Kidney epithelial cell (primary cell): ENCODE measurements at places on chromosomes 11 and 22. TPM values are rescaled to one million over a fixed set of nuclear protein-coding genes. Genes with fewer than 3 reads are reported as not detected.
A peak's percentile ranks its signal among the peaks of the same experiment; 100 is the strongest.

DNA sequence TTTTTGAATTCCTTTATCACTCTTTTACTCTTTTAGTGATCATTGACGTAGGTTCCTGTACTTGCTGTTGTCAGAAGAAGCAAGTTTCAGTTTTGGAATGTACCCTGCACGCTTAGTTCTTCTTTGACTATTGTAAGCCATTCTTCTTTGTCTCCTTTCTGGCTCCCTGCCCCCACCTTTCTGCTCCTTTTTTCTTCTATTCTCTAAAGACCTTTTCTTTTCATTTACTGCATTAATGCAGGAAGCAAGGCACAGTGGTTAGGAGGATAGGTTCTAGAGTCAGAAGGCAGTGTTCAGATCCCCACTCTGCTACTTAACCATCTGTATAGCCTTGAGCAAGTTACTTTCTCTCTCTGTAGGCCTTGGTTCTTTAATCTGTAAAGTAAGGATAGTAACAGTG, 33.7 kb upstream of the RAG2 start:
- DNase-seq: no peak

GRCh38 chr22:42273855-42274451, 3.5 kb upstream of the TCF20 start:
- no peak for DNase-seq

- DNase-seq: no peak
These were observed 1256.7 kb downstream of the LRRC4C start for GRCh38 chr11:40202589-40203270.

DNA sequence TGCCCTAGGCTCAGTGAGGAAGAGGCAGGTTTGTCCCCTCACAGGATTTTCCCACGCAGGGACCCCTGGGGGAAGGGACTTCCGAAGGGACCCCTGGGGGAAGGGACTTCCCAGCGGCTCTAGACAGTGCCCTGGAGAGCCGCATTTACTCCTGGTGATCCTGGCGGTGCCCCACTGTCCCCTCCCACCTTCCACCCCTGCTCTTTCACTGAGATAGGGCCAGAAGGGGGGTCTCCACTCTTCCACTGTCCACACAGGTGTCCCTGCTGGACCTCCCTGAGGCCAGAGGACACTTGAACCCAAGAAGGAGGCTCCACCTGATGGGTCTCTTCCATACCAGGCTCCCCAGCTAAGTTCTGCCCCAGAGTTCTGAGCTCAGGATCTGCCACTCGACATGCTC, 1333.9 kb downstream of the BRD1 start:
- DNase-seq: no peak

GRCh38 chr11:56637500-56637899, 4.7 kb downstream of the OR5AP2 start:
- no peak for DNase-seq

The MEI1 gene
- 1.5 and 3.4 TPM in 2 replicates for total RNA-seq

- no peak for DNase-seq
These were observed 201.1 kb upstream of the LRRC4C start for GRCh38 chr11:41660585-41660984.

- DNase-seq: no peak
These were observed at the start of gene ASCL3 for GRCh38 chr11:8942518-8943066. Gene ASCL3, minus strand, starts transcription at chr11:8943016. Its CDS starts 4,855 bp downstream, at chr11:8938161.

The CRACR2B gene
- 18.3 and 19.7 TPM in 2 replicates for total RNA-seq

DNA sequence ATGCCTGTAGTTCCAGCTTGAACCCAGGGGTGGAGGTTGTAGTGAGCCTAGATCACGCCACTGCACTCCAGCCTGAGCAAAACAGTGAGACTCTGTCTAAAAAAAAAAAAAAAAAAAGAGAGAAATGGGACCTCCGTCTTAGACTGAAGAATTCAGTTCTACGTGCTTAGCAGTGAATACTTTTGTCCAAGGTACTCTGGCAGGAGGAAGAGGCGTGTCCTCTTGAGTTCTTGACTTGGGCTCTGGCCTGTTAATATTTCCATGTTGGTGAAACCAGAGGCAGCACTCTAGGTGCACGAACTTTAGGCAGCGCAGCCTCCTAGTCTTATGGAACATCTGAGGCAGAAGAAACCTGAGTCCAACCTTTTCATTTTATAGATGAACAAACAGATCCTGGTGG, 2.4 kb downstream of the HMBS start:
- DNase-seq: no peak

The CARD18 gene
- total RNA-seq: not detected in 2 replicates

The SYT8 gene
- 0.17 TPM in 1 of 2 replicates, not detected in the other for total RNA-seq

The TPBGL gene
- 0.04 TPM in 1 of 2 replicates, not detected in the other for total RNA-seq

DNA sequence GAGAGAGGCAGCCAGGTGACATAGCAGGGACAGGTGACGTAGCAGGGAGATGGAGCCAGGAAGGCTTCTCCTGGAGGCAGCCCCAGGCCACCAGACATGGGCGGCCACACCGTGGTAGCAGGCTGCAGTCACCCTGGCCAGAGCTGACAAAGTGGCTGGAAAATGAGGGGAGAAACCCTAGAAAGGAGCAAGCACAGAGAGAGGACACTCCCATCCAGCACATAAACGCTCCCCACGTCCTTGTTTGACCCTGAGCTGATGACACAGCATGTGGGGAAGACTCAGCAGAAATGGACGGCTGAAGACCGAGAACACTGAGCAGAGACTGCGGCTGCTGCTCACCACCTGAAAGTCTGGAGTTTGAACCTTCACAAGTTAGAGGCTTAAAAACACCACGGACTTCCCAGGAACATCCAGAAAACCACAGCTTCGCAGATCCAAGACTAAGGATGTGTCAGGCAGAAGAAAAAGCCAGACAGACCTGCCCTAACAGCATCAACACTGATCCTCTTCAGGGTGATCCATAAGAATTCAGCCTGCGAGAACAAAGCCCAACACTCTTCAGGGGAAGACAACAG, 28.7 kb downstream of the DRD4 start:
- no peak for DNase-seq

- DNase-seq: peak; percentile 86
These were observed 48.1 kb downstream of the CYTH4 start for GRCh38 chr22:37330200-37331033.

DNA sequence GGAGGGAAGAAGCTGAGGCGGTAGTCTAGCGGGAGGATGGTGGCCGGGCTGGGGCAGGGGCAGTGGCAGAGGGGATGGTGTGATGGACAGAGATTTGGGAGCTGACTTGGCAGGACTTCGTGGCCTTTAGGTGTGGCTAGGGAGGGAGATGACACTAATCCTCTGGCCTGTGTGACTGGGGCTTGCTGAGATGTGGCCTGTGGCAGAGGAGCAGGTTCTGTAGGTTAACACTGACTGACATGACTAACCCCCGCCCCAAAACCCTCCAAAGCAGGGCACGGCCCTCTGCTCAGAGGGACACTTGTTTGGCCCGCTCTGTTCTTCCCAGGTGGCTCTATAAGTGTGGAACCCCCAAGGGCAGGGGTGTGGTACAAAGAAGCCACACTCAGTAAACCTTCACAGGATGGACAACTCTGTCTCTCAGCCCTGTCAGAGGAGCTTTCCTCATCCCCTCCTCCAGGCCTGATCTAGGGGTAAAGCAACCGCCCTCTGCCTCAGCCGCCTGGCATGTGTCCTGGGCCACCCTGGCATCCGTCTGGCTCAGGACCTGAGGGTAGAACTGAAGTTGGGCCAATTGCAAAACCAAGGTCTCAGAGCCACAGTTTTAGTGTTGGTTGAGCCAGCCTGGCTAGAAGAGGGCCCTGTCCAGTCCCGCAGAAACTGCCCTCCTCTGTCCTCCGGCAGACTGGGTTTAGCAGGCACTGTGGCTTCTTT, 15.6 kb downstream of the TOM1 start:
- DNase-seq: no peak

The HEPACAM gene
- 0.14 and 0.17 TPM in 2 replicates for total RNA-seq

The MMP27 gene
- not detected in 2 replicates for total RNA-seq

DNA sequence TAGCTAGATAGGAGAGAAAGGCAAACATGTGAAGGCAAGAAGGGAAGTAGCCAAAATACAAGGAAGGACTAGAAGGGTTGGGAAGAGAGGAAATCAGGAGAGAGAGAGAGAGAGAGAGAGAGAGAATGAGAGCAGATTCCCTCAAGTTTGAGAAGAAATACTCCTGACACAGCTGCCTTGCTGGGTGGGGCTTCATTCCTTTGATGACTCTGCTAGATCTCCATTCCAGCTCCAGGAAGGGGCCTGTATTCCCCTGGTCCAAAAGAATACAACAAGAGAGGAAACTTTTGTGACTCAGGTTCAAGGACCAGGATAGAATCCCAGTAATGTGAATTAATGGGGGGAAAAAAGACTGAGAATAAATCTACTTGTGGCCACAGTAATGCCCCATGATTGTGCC, 62.9 kb upstream of the SPON1 start:
- DNase-seq: no peak
